Kidney tubule cell (primary cell): ENCODE measurements at places on chromosomes 1 and 21.

DNA sequence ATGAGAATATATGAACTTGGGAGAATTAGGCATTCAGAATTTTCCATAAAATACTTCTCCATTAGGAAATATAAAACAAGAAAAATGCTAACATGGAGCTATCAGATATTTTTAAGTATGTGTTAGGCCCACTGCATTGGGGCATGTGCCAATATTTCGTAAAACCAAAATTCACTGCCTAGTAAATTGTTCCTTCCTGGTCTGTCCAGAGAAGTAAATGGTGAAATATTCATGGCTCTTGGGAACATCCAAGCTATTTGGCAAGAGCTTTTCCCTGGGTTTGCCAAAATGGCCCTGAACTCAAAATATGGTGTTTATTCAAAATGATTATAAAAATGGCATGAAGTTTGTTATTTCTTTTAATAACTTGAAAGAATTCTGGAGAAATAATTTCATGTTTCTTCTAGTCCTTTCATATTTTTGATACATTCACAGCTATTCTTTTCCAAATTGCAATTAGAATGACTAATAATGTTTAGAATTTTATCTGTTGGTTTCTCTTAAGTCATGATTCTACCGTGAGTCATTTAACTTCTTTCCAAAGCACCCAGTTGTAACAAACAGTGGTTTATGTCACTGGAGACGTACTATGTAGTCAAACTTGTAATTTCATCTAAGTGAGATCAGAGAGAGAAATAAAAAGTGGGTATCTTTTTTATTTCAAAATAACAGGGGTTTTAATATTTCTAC is 25.7 kb upstream of the SLC19A2 start:
- DNase-seq, result peak; percentile 77

DNA sequence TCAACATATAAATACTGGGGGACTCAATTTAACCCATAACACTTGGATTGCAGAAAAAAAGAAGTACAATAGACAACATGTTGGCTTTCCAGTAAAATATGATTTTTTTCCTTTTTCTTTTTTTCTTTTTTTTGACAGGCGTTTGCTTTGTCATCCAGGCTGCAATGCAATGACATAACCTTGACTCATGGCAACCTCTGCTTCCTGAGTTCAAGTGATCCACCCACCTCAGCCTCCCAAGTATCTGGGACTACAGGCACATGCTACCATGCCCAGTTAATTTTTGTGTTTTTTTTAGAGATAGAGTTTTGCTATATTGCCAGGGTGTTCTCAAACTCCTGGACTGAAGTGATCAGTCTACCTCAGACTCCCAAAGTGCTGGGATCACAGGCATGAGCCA is 1512.0 kb upstream of the PRMT6 start:
- DNase-seq, result peak; percentile 69

GRCh38 chr1:45880930-45881329 is 77.5 kb downstream of the MAST2 start:
- DNase-seq, result no peak

DNA sequence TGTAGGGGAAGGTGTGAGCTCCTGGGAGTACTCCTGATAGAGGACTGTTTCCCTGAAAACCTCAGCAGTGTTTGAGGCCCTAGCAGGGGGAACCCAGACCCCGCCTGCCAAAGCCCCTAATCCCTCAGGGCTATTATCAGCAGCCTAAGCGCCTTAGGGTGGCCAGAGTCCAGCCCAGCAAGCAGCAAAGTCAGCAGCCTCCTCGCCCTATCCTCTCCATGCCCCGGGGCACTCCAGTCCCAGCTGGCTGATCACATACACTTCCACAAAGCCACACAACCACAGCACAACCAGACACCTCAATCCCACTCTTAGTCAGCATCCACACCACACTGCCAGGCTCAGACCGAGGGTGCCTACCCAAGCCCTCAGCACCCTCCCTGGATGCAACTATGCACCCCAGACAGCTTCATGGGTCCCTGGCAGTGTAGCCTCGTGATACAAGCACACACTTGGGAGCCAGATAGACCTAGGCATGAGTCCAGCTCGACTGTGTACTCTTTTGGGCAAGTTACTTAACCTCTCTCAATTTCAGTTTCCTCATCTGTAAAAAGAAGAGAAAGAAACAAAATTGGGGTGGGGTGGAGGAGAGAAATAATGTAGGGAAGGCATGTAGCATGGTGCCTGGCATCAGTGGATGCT is 7.1 kb downstream of the IGSF9 start:
- no peak for DNase-seq

DNA sequence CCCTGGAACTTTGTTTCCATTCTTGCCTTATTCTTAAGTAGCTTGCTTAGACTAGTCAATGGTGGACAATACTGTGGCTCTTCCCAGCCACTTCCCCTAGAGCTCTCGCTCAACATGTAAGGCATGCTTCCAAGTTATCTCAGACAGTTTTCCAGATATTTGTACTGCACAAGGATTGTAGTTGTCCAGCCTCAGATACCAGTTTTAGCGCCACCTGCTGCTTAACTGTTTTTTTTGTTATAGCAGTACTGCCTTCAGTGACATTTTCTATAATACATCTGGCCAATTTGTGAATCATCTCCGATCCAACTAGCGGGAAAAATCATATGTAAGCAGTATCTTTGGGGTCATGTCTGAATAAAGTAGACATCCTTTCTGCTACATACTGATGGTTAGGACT is 346.7 kb upstream of the ADGRL4 start:
- DNase-seq, result peak; percentile 51

- no peak for DNase-seq
These were observed 113.6 kb downstream of the ZMYM4 start for GRCh38 chr1:35382107-35382506.

- DNase-seq, result no peak
These were observed 25.4 kb downstream of the ZNF362 start for GRCh38 chr1:33281554-33282303.

DNA sequence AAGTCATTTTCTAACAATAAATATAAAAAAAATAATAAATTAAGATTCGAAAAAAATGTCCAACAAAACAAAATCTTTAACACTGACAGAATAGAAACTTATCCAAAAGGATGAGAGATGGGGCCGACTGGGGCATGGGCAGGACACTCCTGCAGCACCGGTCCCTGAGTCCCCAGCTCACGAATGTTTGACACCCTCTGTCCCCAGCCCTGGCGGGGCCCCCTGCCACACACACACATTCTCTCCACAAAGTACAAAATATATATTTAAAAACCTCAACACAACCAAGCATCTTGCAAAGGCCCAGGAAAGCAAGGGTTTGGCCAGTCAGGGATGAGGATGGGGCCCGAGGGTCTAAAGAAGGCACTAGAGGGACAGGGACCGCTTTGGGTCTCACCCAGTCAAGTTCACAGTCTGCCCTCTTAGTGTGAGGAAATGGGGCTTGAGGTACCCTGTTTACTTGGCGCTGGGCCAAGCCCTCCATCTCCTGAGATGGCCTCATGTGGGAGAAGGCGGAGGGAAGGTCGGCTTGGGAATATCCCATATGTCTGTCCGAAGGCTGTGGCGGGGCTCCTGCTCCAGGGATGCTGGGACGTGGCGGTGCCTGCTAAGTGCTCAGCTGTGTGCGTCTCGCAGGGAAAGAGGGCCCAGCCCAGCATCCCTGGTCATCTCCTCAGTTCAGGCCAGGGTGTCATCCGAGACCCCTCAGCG is 31.3 kb downstream of the EPHA2 start:
- DNase-seq, result no peak

GRCh38 chr1:206568779-206569352 is 43.4 kb downstream of the EIF2D start:
- no peak for DNase-seq
